ENCODE measurements at places on chromosomes 1 and 21.

DNA sequence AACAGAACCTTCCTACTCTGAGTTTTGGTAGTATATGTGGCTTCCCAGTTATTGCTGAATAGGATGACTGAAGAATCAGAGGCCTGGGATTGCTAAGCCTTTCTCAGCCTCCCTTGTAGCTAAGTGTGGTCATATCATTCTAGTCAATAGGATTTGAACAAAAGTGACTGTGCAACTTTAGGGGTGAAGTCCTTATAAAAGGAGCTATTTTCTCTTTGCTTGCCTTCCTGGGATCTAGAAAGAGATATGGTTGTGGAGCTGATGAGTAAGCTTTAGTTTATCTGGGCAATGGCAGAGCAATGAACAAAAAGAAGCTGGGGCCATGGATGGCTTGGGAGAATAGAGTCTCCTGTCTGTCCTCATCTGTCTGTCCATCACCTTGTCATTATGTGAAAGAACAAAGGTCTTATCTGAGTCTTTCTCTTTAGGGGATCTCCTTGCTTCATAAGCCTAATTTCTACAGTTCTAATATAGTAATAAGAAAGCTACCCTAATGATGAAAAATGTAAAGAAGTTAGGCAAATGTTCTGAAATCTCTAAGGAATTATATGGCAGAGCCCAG lies 91.5 kb downstream of the TENT5C start:
- DNase-seq = no peak

- no peak for DNase-seq
Measured at GRCh38 chr1:48917901-48918603, 141.4 kb upstream of the BEND5 start.

GRCh38 chr1:1202831-1203560 lies 3.4 kb downstream of the TNFRSF18 start:
- DNase-seq = no peak

DNA sequence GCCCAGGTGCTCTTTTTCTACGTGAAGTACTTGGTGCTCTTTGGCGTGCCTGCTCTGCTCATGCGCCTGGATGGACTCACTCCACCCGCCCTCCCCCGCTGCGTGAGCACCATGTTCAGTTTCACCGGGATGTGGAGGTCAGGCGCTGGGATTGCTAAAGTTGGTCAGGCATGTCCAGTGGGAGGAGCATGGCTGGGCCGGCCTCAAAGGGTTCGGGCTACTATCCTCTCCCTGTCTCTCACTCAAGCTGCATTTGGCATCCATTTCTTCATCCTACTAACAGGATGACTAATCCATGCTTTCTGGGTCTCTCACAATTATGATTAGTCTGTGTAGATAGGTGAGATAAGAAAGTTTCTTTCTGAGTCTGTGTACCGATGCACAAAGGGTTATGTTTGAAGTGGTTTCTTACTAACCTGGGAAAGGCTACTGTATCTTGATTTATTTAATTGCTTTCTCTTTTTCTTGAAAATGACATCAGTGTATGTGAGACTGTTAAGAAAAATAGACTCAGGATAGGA lies 135.9 kb downstream of the HHAT start:
- DNase-seq = no peak

DNA sequence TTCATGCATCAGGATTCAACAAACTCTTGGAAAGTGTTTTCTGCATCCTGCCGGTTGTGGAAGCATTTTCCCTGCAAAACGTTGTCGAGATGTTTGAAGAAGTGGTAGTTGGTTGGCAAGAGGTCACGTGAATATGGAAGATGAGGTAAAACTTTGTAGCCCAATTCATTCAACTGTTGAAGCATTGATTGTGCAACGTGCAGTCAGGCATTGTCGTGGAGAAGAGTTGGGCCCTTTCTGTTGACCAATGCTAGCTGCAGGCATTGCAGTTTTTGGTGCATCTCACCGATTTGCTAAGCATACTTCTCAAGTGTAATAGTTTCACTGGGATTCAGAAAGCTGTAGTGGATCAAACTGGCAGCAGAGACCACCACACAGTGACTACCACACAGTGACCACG lies 57.0 kb upstream of the PRDM2 start:
- no peak for DNase-seq

DNA sequence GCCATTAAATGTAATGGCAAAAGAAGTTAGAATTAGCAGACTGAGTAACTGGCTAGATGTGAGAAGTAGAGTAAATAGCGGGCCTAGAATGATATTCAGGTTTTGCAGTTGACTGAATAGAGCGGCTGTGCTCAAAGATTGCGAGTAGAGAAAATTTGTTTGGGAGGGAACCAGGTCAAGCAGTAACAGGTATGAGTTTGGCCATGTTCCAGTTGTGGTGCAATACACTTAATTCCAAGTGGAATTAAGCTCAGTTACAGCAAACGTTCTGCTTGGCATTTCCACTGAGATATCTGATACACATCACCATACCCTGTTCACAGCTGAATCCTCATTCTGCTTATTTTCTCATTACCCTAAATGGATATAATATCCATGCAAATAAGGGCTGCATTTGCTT lies 1382.9 kb downstream of the MRPL39 start:
- no peak for DNase-seq

GRCh38 chr1:61077676-61078541 lies 4.5 kb upstream of the NFIA start:
- DNase-seq = peak; percentile 97

- DNase-seq = no peak
Measured at GRCh38 chr1:35844826-35845225, 37.0 kb downstream of the AGO4 start.

GRCh38 chr1:53258216-53258615 lies 19.9 kb upstream of the MAGOH start:
- no peak for DNase-seq

DNA sequence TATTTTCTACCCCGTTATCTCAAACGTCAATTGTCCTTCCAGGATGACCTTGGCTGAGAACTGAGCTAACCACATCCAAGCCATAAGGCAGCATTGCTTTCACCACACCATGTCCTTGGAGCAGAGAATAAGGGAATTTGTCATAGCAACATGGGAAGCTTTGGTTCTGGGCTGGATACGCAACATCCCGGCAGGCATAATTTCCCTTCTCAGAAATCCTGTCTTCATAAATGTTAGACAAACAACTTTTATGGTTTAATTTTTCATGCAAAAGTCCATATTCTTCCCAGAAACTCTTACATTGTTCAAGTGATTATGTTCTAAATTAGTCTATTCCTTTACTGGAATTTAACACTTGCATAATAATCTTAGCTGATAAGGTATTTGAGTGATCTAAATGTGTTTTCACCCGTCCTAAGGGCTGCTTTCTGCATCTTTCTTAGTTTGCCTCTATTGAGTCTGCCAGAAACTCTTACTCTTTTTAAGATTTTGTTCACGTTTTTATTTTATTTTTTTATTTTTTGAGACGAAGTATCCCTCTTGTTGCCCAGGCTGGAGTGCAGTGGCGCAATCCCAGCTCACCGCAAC lies 51.8 kb downstream of the KCNJ15 start:
- no peak for DNase-seq

DNA sequence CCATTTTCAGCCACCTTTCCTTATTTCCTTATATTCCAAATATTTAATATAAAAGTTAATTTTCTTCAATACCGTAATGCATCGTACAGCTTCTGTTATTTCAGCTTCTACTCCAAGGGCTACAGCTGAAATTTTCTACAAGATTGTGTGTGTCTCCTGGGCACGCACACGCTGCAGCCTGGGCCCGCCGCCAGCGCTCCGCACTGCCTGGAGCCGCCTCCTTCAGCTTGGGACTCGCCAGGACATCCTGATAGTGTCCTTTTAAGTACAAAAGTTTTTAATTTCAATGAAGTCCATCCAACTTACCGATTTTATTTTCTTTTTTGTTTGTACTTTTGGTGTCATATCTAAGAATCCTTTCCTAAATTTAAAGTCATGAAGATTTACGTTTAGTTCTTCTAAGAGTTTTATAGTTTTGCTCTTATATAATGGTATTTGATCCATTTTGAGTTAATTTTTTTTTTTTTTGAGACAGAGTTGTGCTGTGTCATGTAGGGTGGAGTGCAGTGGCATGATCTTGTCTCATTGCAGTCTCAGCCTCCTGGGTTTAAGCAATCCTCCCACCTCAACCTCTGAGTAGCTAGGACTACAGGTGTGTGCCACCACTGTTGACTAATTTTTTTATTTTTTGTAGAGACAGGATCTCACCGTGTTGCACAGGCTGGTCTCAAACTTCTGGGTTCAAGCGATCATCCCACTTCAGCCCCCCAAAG lies 82.8 kb downstream of the AXDND1 start:
- no peak for DNase-seq

DNA sequence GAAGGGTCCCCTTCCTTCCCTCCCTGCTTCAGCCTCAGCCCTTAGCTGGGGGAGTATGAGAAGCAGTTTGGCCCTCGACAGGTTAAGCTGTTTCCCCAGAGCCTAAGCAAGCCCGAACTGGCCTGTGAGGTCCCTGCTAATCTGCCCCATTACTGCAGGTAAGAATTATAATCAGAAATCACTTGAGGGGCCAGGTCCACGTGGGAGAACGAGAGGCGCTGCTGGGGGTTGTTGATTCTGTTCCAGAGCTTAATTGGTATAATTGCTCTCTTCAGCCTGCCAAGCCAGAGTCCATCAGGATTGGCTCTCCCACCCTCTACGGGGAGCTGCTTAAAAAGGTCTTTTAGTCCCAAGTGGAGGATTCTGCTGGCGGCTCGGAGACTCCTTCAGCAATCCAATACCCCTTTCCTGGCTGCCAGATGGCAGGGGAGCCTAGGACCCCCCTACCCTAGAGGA lies 70.8 kb downstream of the UBE2T start:
- no peak for DNase-seq

DNA sequence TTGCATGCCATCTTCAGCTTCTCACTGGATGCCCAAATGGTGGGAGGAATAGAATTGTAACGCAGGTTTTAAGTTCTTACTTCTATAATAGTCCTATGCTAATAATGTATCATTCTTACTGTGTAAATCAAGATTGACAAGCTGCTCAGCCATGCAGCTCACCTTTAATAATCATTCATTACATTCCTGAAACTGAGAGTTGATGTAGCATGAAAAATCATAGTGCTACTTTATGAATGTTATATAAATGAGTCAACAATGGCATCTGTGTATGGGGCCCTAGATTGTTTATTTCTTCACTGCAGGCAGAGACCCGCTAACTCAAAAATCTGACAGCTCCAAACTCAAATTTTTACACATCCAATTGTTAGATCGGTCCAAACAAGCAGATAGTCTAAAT lies 34.4 kb downstream of the FH start:
- no peak for DNase-seq

GRCh38 chr1:30381671-30382365 lies 341.6 kb downstream of the MATN1 start:
- no peak for DNase-seq

GRCh38 chr1:214216021-214216420 lies 64.9 kb upstream of the SMYD2 start:
- no peak for DNase-seq

DNA sequence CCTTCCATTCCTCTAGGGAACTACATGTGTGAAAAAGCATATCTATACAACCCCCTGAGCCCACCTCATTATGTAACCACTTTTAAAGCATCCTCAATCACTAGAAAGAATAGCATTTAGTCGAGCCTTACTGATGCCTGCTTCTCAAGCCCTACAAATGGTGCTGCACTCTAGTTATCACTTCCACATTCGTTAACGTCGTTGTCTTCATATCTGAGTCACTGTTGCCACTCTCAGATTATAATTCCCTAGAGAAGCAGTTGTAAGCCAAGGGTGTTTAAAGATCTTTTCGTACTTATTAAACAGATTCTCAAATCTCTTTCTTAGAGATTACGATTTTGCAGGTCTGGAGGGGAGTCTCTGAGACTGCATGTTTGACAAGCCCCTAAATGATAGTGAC lies 16.5 kb downstream of the ATP1B1 start:
- DNase-seq = no peak

DNA sequence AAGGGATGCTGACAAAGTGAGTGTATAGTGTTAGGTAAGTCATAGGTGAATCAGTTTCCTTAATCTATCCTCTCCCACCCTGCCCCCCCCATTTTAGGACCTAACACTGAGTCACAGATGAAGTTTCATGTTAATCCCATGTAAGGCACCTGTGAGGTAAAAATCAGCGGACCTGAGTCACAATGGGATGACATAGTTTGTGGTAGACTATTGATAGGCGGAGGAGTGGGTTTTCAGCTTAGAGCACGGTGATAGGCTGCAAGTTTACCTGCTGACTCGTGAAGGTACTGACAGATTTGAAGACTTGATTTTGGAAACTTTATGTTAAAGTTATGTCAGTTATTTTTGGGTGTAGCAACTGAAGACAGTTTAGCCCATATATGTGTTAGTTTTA lies 1.7 kb downstream of the TOR1AIP1 start:
- DNase-seq = peak; percentile 40

GRCh38 chr1:11471473-11471872 lies 7.5 kb upstream of the DISP3 start:
- no peak for DNase-seq

GRCh38 chr1:89566761-89567174 lies 42.1 kb downstream of the LRRC8B start:
- DNase-seq = no peak

DNA sequence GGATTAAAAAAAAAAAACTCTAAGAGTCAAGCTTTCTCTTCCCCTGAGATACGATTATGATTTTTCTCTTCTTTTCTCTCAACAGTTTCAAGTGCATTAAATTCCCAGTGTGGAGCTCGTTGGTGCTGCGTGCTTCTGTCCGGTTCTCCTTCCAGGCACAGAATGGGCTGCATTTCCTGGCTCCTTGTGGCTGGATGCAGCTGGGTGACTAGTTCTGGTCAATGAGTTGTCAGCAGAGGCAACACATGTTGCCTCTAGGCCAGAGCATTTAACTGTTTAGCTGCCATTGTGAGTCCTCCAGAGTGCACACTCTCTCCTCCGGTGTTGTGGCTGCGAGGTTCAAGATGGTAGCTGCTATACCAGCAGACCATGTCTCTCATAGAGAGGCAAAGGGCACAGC lies 312.9 kb downstream of the RRAGC start:
- DNase-seq = no peak
